ENCODE measurements at places on chromosomes 12 and 14. TPM values are rescaled to one million over a fixed set of nuclear protein-coding genes. Genes with fewer than 3 reads are reported as not detected.
A peak's percentile ranks its signal among the peaks of the same experiment; 100 is the strongest.

GRCh38 chr14:58825606-58826005, 187.8 kb downstream of the DACT1 start:
- H3K4me3 ChIP-seq, result no peak overlapping the region
- H3K27ac ChIP-seq, result no peak overlapping the region
- H3K4me1 ChIP-seq, result no peaks in the 10 kb centered on the region
- no peaks in the 10 kb centered on the region for H3K27me3 ChIP-seq
- DNase-seq, result no peak
- H3K36me3 ChIP-seq, result no peaks in the 10 kb centered on the region

DNA sequence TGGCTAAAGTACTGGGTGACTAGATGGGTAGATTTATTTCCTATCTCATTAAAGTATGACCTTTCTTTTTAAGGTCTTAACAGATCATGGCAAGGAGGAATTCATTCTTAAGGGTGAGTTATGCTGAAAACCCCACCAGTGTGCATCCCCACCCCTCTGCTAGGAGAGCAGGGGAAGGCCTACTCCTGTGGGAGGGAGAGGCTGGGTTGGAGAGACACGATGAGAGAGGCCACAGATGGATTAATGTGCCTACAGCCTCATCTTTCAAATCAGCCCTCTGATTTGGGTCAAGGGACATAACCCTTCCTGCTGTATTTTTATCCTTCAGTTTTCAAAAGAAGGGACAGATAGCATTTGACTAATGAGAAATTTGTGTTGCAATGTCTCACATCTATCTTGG, 185.5 kb downstream of the SSPN start:
- H3K27ac ChIP-seq, result no peak overlapping the region
- H3K36me3 ChIP-seq, result no peaks in the 10 kb centered on the region
- no peak for DNase-seq
- no peak overlapping the region for H3K4me3 ChIP-seq

DNA sequence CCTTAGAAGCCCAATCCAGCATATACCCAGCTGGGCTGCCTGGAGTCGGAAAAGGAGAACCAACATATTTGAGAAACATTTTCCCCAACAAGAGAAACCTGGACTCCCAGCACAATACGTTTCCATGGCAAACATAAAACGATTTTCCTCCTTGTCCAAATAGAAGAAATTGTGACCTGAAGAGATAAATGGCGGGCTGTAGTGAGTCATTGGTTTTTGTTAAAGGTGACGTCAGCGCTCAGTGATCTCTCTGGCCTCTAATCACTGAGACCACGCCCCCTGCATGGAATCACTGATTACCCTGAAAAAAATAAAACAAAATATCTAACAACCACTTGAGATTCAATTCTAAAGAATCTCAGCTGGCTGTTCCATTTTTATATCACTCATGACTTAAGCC, 6.0 kb downstream of the CCDC60 start:
- H3K27ac ChIP-seq, result no peak overlapping the region
- H3K4me1 ChIP-seq, result no peaks in the 10 kb centered on the region
- DNase-seq, result no peak

- H3K27ac ChIP-seq, result no peak overlapping the region
- no peak overlapping the region for H3K4me3 ChIP-seq
- H3K4me1 ChIP-seq, result no peaks in the 10 kb centered on the region
Observed at GRCh38 chr14:23538785-23539184, 12.8 kb downstream of the ZFHX2 start.

- H3K36me3 ChIP-seq, result no peaks in the 10 kb centered on the region
- H3K27ac ChIP-seq, result no peak overlapping the region
- H3K4me3 ChIP-seq, result no peak overlapping the region
- no peak for DNase-seq
Observed at GRCh38 chr14:95300697-95301526, 18.8 kb downstream of the CLMN start.

- H3K27ac ChIP-seq, result no peak overlapping the region
- H3K27me3 ChIP-seq, result no peaks in the 10 kb centered on the region
- no peaks in the 10 kb centered on the region for H3K36me3 ChIP-seq
- DNase-seq, result no peak
- H3K4me1 ChIP-seq, result peaks cover 4% of the 10 kb centered on the region
- no peak overlapping the region for H3K4me3 ChIP-seq
Observed at GRCh38 chr12:93773122-93773871, 96.1 kb downstream of the CRADD start.

DNA sequence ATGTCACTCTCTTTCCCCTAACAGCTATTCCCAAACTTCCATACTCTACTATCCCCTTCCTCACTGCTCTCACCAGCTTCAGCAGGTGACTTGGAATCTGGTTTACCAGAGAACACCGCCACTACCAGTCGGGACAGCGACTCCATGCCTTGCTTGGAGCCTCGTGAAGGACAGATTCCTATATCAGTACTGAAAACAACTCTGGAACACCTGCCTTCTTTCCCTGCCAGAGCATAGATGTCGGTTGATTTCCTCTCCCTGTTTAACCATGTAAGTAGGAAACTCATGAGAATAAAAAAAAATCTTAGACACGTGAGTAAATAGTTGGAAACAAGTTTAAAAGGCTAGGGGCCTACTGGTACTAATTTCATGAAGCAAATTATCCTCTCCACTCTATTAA, 219.5 kb upstream of the ABCD2 start:
- no peaks in the 10 kb centered on the region for H3K4me1 ChIP-seq
- H3K36me3 ChIP-seq, result no peaks in the 10 kb centered on the region
- DNase-seq, result no peak
- H3K27me3 ChIP-seq, result no peaks in the 10 kb centered on the region
- no peak overlapping the region for H3K4me3 ChIP-seq
- H3K27ac ChIP-seq, result no peak overlapping the region

- no peaks in the 10 kb centered on the region for H3K4me1 ChIP-seq
- H3K27me3 ChIP-seq, result no peaks in the 10 kb centered on the region
- H3K27ac ChIP-seq, result no peak overlapping the region
- no peak overlapping the region for H3K4me3 ChIP-seq
- no peaks in the 10 kb centered on the region for H3K36me3 ChIP-seq
- DNase-seq, result no peak
Observed at GRCh38 chr14:85010186-85010585, 519.8 kb upstream of the FLRT2 start.

GRCh38 chr12:112979041-112979680, 842 bp downstream of the OAS2 start:
- H3K27ac ChIP-seq, result peak overlapping the region; percentile 84
- peaks cover 41% of the 10 kb centered on the region for H3K4me1 ChIP-seq
- no peaks in the 10 kb centered on the region for H3K36me3 ChIP-seq
- H3K4me3 ChIP-seq, result peak overlapping the region; percentile 99

- no peak overlapping the region for H3K4me3 ChIP-seq
- no peaks in the 10 kb centered on the region for H3K4me1 ChIP-seq
- no peak for DNase-seq
- no peak overlapping the region for H3K27ac ChIP-seq
Observed at GRCh38 chr12:94561943-94562411, 88.4 kb downstream of the TMCC3 start.

GRCh38 chr14:59240356-59240755, 51.9 kb downstream of the DAAM1 start:
- no peak for DNase-seq
- no peaks in the 10 kb centered on the region for H3K27me3 ChIP-seq
- H3K4me3 ChIP-seq, result no peak overlapping the region
- H3K36me3 ChIP-seq, result no peaks in the 10 kb centered on the region
- H3K27ac ChIP-seq, result no peak overlapping the region

- no peaks in the 10 kb centered on the region for H3K36me3 ChIP-seq
- no peak overlapping the region for H3K27ac ChIP-seq
- H3K4me1 ChIP-seq, result no peaks in the 10 kb centered on the region
- H3K4me3 ChIP-seq, result no peak overlapping the region
- no peaks in the 10 kb centered on the region for H3K27me3 ChIP-seq
Observed at GRCh38 chr12:105935106-105935505, 203.6 kb downstream of the NUAK1 start.

- H3K36me3 ChIP-seq, result no peaks in the 10 kb centered on the region
- DNase-seq, result no peak
- H3K4me3 ChIP-seq, result no peak overlapping the region
- no peaks in the 10 kb centered on the region for H3K27me3 ChIP-seq
- no peaks in the 10 kb centered on the region for H3K4me1 ChIP-seq
Observed at GRCh38 chr14:36944307-36945010, 227.9 kb downstream of the SLC25A21 start.

GRCh38 chr14:94605361-94605760, 6.8 kb upstream of the SERPINA3 start:
- no peak overlapping the region for H3K27ac ChIP-seq
- DNase-seq, result no peak
- no peaks in the 10 kb centered on the region for H3K36me3 ChIP-seq
- no peaks in the 10 kb centered on the region for H3K27me3 ChIP-seq

- no peak overlapping the region for H3K27ac ChIP-seq
- no peak for DNase-seq
- H3K4me1 ChIP-seq, result no peaks in the 10 kb centered on the region
- H3K4me3 ChIP-seq, result no peak overlapping the region
- no peaks in the 10 kb centered on the region for H3K27me3 ChIP-seq
Observed at GRCh38 chr12:5222011-5222461, 178.4 kb downstream of the KCNA5 start.

DNA sequence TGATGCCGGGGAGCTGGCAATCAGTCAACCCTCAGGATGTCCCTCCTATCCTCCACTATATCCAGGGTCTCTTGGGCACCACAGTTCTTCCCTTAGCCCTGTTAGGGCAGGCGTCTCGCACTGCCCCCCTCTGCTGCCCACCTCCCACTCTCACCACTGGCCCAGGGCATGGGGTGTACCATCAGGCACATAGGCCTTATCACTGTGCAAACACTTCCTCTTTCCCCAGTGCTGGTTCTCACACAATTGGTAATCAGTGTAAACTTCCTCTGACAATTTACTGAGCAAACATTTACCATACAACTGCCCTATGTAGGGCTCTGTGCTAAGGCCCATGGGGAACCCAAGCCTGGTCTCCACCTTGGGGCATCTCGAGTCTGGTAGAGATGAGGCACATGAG, 20.1 kb upstream of the TMED10 start:
- DNase-seq, result no peak
- no peaks in the 10 kb centered on the region for H3K4me1 ChIP-seq
- no peak overlapping the region for H3K4me3 ChIP-seq
- no peaks in the 10 kb centered on the region for H3K36me3 ChIP-seq
- no peaks in the 10 kb centered on the region for H3K27me3 ChIP-seq
- no peak overlapping the region for H3K27ac ChIP-seq

GRCh38 chr14:100120522-100121269, 38.7 kb downstream of the DEGS2 start:
- no peaks in the 10 kb centered on the region for H3K27me3 ChIP-seq
- peaks cover 73% of the 10 kb centered on the region for H3K36me3 ChIP-seq
- DNase-seq, result no peak
- no peak overlapping the region for H3K27ac ChIP-seq
- H3K4me1 ChIP-seq, result no peaks in the 10 kb centered on the region

- no peak overlapping the region for H3K27ac ChIP-seq
- DNase-seq, result no peak
- no peaks in the 10 kb centered on the region for H3K36me3 ChIP-seq
- no peak overlapping the region for H3K4me3 ChIP-seq
Observed at GRCh38 chr12:58918469-58918844, 1.8 kb downstream of the LRIG3 start.

GRCh38 chr12:49521389-49521788, 17.4 kb upstream of the KCNH3 start:
- H3K4me3 ChIP-seq, result no peak overlapping the region
- H3K4me1 ChIP-seq, result no peaks in the 10 kb centered on the region
- H3K36me3 ChIP-seq, result no peaks in the 10 kb centered on the region
- H3K27me3 ChIP-seq, result no peaks in the 10 kb centered on the region

DNA sequence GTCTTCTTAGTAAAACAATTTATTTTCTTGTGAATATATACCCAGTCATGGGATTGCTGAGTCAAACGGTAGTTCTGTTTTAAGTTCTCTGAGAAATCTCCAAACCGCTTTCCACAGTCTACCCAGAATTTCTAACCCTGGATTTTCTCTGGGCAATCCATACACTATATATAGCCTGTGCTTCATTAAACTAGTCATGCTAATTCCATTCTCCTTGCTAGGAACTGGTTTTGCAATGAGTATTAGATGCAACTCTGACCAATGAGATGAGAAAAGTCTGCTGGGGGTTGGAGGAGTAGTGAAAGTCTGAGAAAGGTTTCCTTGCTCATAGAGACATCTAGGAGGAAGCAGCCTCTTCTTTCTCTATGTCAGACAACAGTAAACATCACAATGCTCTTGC, 196.1 kb upstream of the CDKN3 start:
- no peak overlapping the region for H3K27ac ChIP-seq
- no peaks in the 10 kb centered on the region for H3K4me1 ChIP-seq
- no peak for DNase-seq
- no peaks in the 10 kb centered on the region for H3K27me3 ChIP-seq
- H3K36me3 ChIP-seq, result no peaks in the 10 kb centered on the region
- H3K4me3 ChIP-seq, result no peak overlapping the region

DNA sequence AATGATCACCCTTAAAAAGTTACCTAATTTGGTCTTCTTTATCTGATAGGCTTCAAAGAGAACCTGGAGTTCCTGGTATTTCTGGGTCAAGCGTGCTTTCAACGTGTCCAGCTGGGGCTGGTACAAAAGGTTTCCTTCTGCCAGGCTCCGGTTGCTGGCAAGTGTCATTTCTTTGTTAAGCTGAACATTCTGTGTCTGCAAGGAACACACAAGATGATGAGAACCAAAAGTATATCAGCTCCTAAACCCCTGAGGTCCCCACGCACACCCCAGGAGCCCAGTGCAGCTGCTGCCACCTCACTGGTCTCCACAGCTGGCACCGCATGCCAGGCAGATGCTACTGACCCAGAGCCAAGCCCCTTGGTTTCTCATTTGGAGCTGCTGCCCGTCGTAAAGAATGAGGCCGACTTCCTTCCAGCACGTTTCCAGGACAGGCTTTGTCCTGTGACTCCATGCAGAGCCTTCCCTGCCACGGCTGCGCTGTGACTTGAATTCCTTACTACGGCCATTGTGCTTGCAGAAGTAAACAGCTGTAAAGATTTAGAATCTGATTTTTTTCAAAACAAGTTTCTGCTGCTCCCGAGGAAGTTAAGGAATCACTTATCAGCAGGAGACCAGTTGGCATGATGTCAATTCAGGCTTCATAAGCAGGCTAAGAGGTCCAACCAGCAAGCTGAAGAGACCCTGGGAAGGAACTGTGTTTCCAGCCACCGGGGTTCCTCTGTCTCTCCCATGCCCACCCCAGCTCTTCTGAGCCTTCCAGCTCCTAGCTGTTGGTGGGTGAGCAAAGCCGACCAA, 24.9 kb downstream of the VPS37B start:
- peak overlapping the region; percentile 57 for H3K4me3 ChIP-seq
- H3K27ac ChIP-seq, result peak overlapping the region; percentile 19
- no peak for DNase-seq
- H3K27me3 ChIP-seq, result no peaks in the 10 kb centered on the region
- H3K36me3 ChIP-seq, result peaks cover 28% of the 10 kb centered on the region

Gene KRT82
- total RNA-seq, result not detected

Gene ACSS3
- total RNA-seq, result not detected

Gene THAP2
- total RNA-seq, result 7.8 TPM

Gene WDR89
- total RNA-seq, result 30.6 TPM

Gene FGF23
- not detected for total RNA-seq

Gene ANKS1B
- 0.39 TPM for total RNA-seq

Gene RILPL2
- total RNA-seq, result 26.9 TPM

Gene LMBR1L
- total RNA-seq, result 47.2 TPM

Gene PKP2
- 0.15 TPM for total RNA-seq

Gene PRR4
- 0.70 TPM for total RNA-seq

Gene GALNT16
- total RNA-seq, result not detected

Gene OR6J1
- total RNA-seq, result not detected

Data from CD8-positive, alpha-beta memory T cell (primary cell).